ENCODE measurements at places on chromosomes 3 and 15. TPM values are rescaled to one million over a fixed set of nuclear protein-coding genes. Genes with fewer than 3 reads are reported as not detected.

ANKRD63 gene
- total RNA-seq = 1.2 TPM

IQCH gene
- 1.9 TPM for total RNA-seq

ISLR2 gene
- 8.9 TPM for total RNA-seq

MGA gene
- total RNA-seq = 36.9 TPM

LRTM1 gene
- total RNA-seq = not detected

CNTN6 gene
- total RNA-seq = not detected

EFHB gene
- 0.46 TPM for total RNA-seq

PLSCR2 gene
- total RNA-seq = 0.39 TPM

PCYT1A gene
- total RNA-seq = 23.5 TPM

LRRC2 gene
- total RNA-seq = 4.0 TPM

A4GNT gene
- total RNA-seq = not detected

TMCO5A gene
- total RNA-seq = not detected

Measured in WTC11 (cell line).